ENCODE measurements at places on chromosomes 4 and X.

- DNase-seq = no peak
Observed at GRCh38 chr4:89263265-89263664, 44.3 kb downstream of the GPRIN3 start.

- no peak for DNase-seq
Observed at GRCh38 chrX:17944833-17945497, 83.9 kb upstream of the RAI2 start.

DNA sequence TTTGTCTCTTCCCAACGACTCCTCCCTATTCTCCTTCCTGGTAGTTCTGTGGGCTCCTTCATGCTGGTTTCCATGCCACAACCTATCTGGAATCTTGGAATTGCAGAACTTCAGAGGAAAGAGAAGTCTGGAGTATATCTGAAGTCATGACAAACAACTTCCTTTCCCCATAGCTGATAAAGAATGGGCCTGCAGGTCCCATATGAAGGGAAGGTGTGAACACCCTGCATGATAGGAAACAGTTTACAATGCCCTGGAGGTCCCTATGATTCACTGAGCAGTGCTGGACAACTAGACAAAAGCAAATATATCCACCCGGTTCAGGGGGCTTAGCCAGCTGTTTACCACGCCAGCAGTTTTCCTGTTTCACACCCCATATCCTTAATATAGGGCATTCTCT is 19.4 kb downstream of the FAM9C start:
- DNase-seq = no peak

DNA sequence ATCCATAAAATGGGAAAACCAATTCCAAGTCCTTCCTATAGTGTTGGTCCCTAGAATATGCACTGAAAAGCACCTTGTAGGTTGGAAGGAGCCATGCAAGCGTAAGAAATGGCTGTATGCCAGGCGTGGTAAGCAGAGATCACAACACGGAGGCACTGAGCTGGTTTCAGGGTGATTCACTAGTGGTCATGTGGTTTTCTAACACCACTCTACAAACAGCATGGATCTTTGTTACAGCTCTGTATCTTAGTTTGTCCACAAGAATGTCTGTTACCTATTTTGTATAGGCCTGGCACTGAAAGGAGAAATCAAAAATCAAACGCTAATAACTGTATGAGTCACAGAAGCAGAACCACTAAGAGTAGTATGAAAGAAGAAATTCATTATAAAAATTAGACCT is 71.9 kb downstream of the MAGEB17 start:
- peak; percentile 30 for DNase-seq

GRCh38 chrX:44080083-44080482 is 106.9 kb upstream of the NDP start:
- DNase-seq = no peak

- no peak for DNase-seq
Observed at GRCh38 chr4:128379860-128380259, 92.2 kb upstream of the PGRMC2 start.
